Adrenal gland (tissue), 19 donors: ENCODE measurements at places on chromosomes 16 and 17. TPM values are rescaled to one million over a fixed set of nuclear protein-coding genes. Genes with fewer than 3 reads are reported as not detected.

DNA sequence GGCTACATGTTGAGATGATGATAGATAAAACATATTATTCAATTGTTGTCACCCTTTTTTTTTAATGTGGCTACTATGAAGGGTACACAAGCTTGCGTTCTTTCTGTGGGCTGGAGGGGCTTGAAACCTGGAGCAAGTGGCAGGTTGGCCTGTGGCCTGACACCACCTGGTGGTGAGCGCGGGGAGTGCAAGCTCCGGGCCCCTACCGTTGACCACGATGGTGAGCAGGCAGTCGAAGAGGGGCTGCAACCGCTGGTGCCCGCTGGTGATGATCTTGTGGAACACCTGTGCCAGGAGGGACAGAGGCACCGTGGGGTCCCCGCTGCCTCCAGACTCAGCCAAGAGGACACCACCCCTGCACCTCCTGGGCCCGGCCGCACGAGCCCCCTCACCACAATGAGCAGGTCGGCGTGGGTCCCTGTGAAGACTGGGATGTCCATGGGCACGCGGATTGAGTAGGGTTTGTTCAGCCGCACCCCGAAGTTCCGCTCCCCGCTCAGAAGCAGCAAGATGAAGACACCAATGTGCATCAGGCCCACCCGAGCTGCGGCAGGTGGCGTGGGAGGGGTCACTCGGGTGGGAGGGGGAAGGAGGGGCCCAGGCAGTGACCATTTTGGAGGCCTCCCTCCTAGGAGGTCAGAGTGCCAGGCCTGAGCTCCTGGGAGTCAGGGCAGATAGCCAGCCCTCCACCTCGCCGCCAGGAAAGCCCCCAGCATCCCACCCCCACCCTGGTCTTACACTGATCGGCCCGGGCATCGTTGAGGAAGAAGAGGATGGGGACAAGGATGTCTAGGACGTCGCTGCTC lies 14.4 kb downstream of the HID1 start:
- no peak overlapping the region for H3K4me3 ChIP-seq
- H3K27me3 ChIP-seq: no peaks in the 10 kb centered on the region
- H3K36me3 ChIP-seq: no peaks in the 10 kb centered on the region
- no peak overlapping the region for H3K27ac ChIP-seq

GRCh38 chr16:67105881-67106280 lies 3.9 kb upstream of the PHAF1 start:
- no peaks in the 10 kb centered on the region for H3K27me3 ChIP-seq
- no peak overlapping the region for H3K4me3 ChIP-seq
- peaks cover 12% of the 10 kb centered on the region for H3K4me1 ChIP-seq
- DNase-seq: no peak

GRCh38 chr16:47848421-47849109 lies 307.2 kb downstream of the ABCC12 start:
- no peaks in the 10 kb centered on the region for H3K36me3 ChIP-seq
- H3K4me1 ChIP-seq: no peaks in the 10 kb centered on the region
- no peaks in the 10 kb centered on the region for H3K27me3 ChIP-seq
- DNase-seq: no peak
- H3K27ac ChIP-seq: no peak overlapping the region
- H3K4me3 ChIP-seq: no peak overlapping the region

- no peak for DNase-seq
- H3K36me3 ChIP-seq: no peaks in the 10 kb centered on the region
- peak overlapping the region; percentile 69 for H3K27ac ChIP-seq
- H3K27me3 ChIP-seq: no peaks in the 10 kb centered on the region
- H3K4me3 ChIP-seq: peak overlapping the region; percentile 29
These were observed 587 bp downstream of the MMP2 start for GRCh38 chr16:55479430-55480140.

- H3K4me3 ChIP-seq: no peak overlapping the region
- DNase-seq: no peak
- H3K27me3 ChIP-seq: no peaks in the 10 kb centered on the region
- H3K27ac ChIP-seq: no peak overlapping the region
- peaks cover 46% of the 10 kb centered on the region for H3K4me1 ChIP-seq
These were observed 6.1 kb downstream of the MINK1 start for GRCh38 chr17:4839221-4839620.

GRCh38 chr16:86878236-86879080 lies 300.1 kb downstream of the FOXL1 start:
- peaks cover 18% of the 10 kb centered on the region for H3K27me3 ChIP-seq
- no peaks in the 10 kb centered on the region for H3K36me3 ChIP-seq
- H3K4me1 ChIP-seq: no peaks in the 10 kb centered on the region
- no peak overlapping the region for H3K4me3 ChIP-seq

DNA sequence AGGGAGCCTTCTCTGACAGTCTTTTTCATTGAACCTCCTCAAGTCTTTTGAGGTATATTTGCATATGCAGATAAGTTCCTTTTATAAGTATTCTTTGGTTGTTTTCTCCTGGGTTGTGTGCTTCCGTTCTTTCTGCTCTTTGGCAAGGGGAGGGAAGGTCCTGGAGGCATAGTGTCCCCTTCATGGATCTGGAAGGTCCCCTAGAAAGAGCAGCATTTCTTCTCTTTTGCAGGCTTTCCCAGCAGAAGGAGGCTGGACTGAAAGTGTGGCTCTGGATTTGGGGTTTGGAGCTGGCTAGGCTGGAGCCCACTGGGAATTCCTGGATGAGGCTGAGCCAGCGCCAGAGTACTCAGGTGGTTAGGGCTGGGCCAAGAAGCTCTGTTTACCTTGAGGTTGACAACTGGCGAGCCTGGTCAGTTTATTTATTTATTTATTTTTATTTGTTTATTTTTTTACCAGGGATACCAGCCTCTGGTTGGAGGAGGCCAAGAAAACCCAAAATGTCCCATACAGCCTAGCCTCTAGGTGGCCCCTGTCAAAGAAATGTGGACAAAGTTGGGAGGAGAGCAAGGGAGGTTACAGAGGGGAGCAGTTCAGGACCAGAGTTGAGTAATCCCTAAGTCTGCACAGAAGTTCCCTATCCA lies 5.4 kb upstream of the TOP2A start:
- H3K4me3 ChIP-seq: no peak overlapping the region
- H3K27me3 ChIP-seq: no peaks in the 10 kb centered on the region
- no peak for DNase-seq
- no peak overlapping the region for H3K27ac ChIP-seq
- peaks cover 6% of the 10 kb centered on the region for H3K4me1 ChIP-seq
- no peaks in the 10 kb centered on the region for H3K36me3 ChIP-seq

DNA sequence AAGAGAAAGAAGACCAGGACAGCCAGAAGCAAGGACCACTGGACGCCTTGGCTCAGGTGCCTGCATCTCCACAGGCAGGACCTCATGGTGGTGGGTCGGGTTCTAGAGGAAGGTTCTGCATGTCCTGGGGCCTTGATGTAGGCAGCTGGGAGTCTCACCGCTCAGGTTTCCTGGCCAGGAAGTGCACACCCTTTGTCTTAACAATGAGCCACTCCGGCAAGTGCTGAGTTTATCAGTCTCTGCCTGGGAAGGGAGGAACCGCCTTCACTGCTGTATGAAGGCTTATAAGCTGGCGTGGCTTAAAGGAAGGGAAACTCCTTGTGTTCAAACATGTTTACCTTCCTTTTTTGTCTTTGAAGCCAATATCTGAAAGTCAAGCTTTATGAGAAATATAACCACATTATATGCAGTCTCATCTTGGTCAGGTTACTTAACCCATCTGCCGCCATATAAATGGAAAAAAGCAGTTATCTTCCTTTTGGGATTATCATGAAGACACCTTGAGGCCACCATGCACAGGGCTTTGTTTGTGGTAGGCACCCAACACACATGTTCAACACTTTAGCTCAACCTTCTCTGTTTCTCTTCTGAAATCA lies at the start of gene ST6GALNAC1:
Gene ST6GALNAC1, minus strand, starts transcription at position 205 of the 596 bp plus-strand sequence. Its CDS starts 119 bp downstream, at position 86.
- H3K27ac ChIP-seq: no peak within 1 kb of the TSS
- H3K36me3 ChIP-seq: no peaks in the 10 kb centered on the region
- H3K4me1 ChIP-seq: peaks cover 7% of the 10 kb centered on the region

GRCh38 chr16:51722467-51722866 lies 571.4 kb upstream of the SALL1 start:
- no peaks in the 10 kb centered on the region for H3K36me3 ChIP-seq
- no peak for DNase-seq
- H3K4me3 ChIP-seq: no peak overlapping the region
- no peaks in the 10 kb centered on the region for H3K4me1 ChIP-seq
- no peak overlapping the region for H3K27ac ChIP-seq
- no peaks in the 10 kb centered on the region for H3K27me3 ChIP-seq

- H3K27ac ChIP-seq: no peak overlapping the region
- H3K4me3 ChIP-seq: no peak overlapping the region
- peaks cover 5% of the 10 kb centered on the region for H3K36me3 ChIP-seq
- peaks cover 41% of the 10 kb centered on the region for H3K4me1 ChIP-seq
These were observed 31.1 kb downstream of the RANBP10 start for GRCh38 chr16:67775273-67775672.

- no peaks in the 10 kb centered on the region for H3K27me3 ChIP-seq
- no peak for DNase-seq
- no peaks in the 10 kb centered on the region for H3K36me3 ChIP-seq
- no peaks in the 10 kb centered on the region for H3K4me1 ChIP-seq
These were observed 10.0 kb upstream of the B4GALNT2 start for GRCh38 chr17:49122566-49122965.

- no peak for DNase-seq
- no peaks in the 10 kb centered on the region for H3K36me3 ChIP-seq
- H3K4me1 ChIP-seq: no peaks in the 10 kb centered on the region
These were observed 55.2 kb downstream of the NKD1 start for GRCh38 chr16:50603206-50604064.

DNA sequence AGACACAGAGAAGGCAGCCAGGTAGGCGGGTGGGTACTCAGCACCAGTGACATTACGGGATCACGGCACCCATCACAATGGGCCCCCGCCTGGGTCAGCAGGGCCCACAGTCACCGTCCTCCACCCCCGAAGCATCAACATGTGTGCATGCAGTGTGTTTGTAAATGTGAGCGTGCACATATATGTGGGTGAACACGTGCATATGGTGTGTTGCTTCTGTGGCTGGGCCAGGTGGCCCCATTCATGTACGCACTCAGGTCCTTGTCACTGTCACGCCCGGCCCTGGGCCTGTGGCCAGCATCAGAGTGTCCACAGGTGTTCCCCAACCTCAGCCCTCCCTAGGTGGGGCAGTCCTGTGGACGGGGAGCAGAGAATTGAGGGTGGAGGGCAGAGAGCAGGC lies 37.1 kb downstream of the TNFRSF13B start:
- H3K4me3 ChIP-seq: no peak overlapping the region
- H3K36me3 ChIP-seq: no peaks in the 10 kb centered on the region
- no peaks in the 10 kb centered on the region for H3K4me1 ChIP-seq
- no peaks in the 10 kb centered on the region for H3K27me3 ChIP-seq
- H3K27ac ChIP-seq: no peak overlapping the region

GRCh38 chr17:34565713-34566112 lies 13.7 kb upstream of the TMEM132E start:
- H3K27me3 ChIP-seq: peaks cover 13% of the 10 kb centered on the region
- no peak for DNase-seq
- no peak overlapping the region for H3K27ac ChIP-seq

GRCh38 chr16:27784351-27785306 lies 234.7 kb downstream of the KATNIP start:
- no peak overlapping the region for H3K4me3 ChIP-seq
- no peaks in the 10 kb centered on the region for H3K36me3 ChIP-seq
- H3K4me1 ChIP-seq: no peaks in the 10 kb centered on the region
- H3K27me3 ChIP-seq: no peaks in the 10 kb centered on the region
- H3K27ac ChIP-seq: no peak overlapping the region

- DNase-seq: no peak
- no peaks in the 10 kb centered on the region for H3K27me3 ChIP-seq
- no peak overlapping the region for H3K27ac ChIP-seq
- peaks cover 19% of the 10 kb centered on the region for H3K4me1 ChIP-seq
- no peak overlapping the region for H3K4me3 ChIP-seq
- no peaks in the 10 kb centered on the region for H3K36me3 ChIP-seq
These were observed 246.9 kb downstream of the PRKCA start for GRCh38 chr17:66549311-66549704.

DNA sequence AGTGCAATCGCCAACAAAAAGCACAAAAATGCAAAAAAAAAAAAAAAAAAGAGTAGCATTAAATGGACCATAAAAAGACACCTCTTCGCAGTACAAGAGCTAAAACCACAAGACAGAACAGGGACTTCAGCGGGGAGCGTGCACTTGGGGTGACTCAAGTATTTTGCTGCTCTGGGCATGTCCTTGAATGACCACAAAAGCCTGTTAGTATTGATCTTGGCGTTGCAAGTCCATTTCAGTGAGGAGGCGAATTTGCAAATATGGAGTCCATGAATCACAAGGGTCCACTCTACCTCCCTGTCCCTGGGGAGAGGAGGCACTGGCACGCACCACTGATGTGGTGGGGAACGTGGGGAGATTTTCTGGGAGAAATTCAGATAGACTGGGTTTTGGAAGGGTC lies 78.9 kb downstream of the CNGB1 start:
- H3K4me1 ChIP-seq: peaks cover 11% of the 10 kb centered on the region
- no peaks in the 10 kb centered on the region for H3K27me3 ChIP-seq
- no peak overlapping the region for H3K4me3 ChIP-seq
- H3K27ac ChIP-seq: peak overlapping the region; percentile 82
- no peak for DNase-seq

GRCh38 chr17:17344507-17345293 lies 41.5 kb downstream of the NT5M start:
- no peak for DNase-seq
- H3K36me3 ChIP-seq: no peaks in the 10 kb centered on the region
- H3K27me3 ChIP-seq: no peaks in the 10 kb centered on the region
- H3K4me1 ChIP-seq: no peaks in the 10 kb centered on the region
- no peak overlapping the region for H3K27ac ChIP-seq

- H3K4me3 ChIP-seq: no peak overlapping the region
- H3K36me3 ChIP-seq: no peaks in the 10 kb centered on the region
- no peaks in the 10 kb centered on the region for H3K27me3 ChIP-seq
These were observed 13.7 kb downstream of the MXRA7 start for GRCh38 chr17:76696763-76697701.

FGF11 gene
- total RNA-seq: 18.5 TPM

GRB7 gene
- total RNA-seq: not detected

FAM20A gene
- 0.67 TPM for total RNA-seq

GPR139 gene
- not detected for total RNA-seq

GFAP gene
- total RNA-seq: 1.4 TPM

TEKT5 gene
- total RNA-seq: 0.36 TPM

CDRT15 gene
- total RNA-seq: not detected

HEATR9 gene
- total RNA-seq: not detected

CACNG5 gene
- total RNA-seq: not detected

KIF19 gene
- 0.29 TPM for total RNA-seq

CD300H gene
- total RNA-seq: not detected

C17orf113 gene
- total RNA-seq: 0.32 TPM

SLFN5 gene
- total RNA-seq: 34.5 TPM

CCL8 gene
- 0.97 TPM for total RNA-seq

PSMC5 gene
- 167 TPM for total RNA-seq
